HS-27A (cell line): ENCODE measurements at places on chromosomes 7 and 10.

DNA sequence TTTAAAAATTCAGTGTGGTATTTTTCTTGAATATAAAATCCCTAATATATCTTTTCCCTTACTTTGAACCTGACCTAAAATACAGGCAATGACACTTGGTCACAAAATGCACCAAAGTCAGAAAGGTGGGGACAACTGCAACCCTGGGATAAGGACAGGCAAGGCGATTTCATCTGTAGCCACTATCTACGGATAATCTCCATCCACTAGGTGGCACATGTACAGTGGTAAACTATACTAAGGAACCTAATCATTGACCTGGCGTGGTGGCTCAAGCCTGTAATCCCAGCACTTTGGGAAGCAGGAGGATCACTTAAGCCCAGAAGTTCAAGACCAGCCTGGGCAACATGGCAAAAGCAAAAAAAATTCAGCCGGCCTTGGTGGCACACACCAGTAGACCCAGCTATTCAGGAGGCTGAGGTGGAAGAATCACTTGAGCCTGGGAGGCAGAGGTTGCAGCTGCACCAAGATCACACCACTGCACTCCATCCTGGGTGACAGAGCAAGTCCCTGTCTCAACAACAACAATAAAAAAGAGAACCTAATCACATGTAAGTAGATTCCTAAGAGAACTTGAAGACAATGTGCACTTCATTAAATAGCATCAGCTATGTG lies 98.9 kb downstream of the KMT2C start:
- no peak for DNase-seq

DNA sequence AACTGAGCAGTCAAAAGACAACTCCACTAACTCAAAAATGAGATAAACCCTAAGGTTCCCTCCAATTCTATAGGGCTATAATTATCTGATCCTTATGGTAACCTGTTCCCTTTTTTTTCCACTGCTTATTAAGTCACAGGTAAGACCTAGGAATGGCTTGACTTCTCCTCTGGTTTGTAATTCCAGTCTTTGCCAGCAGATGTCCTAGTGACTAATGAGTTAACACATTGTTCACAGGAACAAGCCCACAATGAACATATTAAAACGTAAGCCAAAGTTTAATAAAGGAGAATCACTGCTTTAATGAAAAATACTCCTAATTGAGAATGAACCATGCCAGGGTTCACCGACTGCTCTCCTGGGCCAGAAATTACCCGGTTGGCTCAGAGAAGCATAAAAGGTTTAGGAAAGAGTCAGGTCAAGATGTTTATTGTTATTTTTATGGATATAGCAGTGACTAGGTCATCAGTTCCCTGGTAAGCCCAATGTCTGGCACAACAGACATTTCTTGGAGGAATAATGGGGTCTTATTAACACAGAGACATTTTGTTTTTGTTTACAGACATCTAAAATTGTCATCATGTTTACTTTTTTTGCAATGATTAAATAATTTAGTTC lies 120.1 kb downstream of the ELAPOR2 start:
- no peak for DNase-seq

- no peak for DNase-seq
Observed at GRCh38 chr7:455110-455928, 64.3 kb downstream of the PDGFA start.

GRCh38 chr7:24778543-24779282 lies 21.4 kb upstream of the GSDME start:
- DNase-seq, result no peak

GRCh38 chr7:77370606-77371005 lies 45.5 kb downstream of the GSAP start:
- DNase-seq, result no peak

GRCh38 chr7:44666566-44666965 lies 60.1 kb downstream of the OGDH start:
- DNase-seq, result no peak

DNA sequence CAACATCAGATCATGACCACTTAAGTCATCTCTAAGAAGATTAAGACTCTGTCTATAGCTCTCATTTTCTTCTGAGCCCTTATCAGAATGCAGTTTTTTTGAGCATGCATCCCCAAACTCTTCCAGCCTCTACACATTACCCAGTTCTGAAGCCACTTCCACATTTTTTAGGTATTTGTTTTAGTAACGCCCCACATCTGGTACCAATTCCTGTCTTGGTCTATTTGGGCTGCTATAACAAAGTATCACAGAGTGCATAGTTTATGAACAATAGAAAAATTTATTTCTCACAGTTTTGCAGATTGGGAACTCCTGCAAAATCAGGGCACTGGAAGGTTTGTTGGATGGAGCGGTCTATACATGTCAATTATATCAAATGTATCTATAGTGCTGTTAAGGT lies 107.7 kb upstream of the KCND2 start:
- no peak for DNase-seq

GRCh38 chr7:51242007-51242691 lies 74.5 kb downstream of the COBL start:
- DNase-seq, result no peak

DNA sequence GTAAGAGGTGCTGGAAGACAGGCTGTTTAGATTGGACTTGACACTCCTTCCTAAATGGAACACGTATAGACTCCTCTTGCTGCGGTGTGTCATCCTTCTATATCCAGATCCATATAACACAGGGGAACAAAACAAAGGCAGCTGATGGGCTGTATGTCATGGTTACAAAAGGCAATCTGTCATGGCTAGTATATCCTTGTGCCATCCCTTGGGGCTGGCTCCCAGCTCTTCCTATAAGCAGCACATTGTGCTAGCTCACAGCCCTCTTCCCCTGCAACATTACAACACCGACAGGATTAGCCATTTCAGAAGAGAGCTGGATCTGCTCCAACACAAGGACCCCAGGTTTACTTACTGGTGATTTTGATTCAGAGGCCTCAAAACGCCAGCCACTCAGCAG lies 15.3 kb downstream of the LIPK start:
- no peak for DNase-seq

DNA sequence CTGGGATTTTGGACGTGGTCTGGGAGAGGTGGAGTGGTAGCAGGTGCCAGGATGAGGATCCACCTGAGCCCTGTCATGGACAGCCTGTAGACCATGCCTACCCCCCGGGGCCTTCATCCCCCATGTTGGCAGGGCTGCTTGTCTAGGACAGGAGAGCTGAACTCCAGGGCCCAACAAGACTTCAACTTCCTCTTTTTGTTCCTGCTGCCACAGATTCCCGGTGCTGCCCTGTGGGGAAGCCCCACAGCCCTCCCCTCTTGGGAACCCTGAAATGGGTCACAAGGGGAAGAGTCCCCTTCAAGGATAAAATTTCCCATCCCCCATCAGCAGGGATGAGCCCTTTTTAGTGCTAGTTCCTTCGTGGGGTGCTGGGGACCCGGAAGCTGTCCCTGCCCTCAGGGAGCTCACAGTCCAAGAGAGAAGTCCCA lies 1.3 kb upstream of the CUEDC2 start:
- no peak for DNase-seq

DNA sequence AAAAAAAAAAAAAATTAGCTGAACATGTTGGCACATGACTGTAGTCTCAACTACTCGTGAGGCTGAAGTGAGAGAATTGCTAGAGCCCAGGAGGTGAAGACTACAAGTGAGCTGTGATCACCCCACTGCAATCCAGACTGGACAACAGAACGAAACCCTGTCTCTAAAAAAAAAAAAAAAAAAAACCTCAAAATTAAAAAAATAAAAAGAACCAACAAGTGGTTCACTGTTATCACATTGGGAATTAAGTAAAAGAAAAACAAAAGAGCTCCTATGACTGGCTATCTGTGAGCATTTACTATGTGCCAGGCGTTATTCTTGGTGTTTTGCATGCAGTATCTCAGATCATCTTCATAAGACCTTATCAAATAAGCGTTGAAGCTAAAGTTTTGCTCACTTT lies 66.0 kb downstream of the ANLN start:
- no peak for DNase-seq

DNA sequence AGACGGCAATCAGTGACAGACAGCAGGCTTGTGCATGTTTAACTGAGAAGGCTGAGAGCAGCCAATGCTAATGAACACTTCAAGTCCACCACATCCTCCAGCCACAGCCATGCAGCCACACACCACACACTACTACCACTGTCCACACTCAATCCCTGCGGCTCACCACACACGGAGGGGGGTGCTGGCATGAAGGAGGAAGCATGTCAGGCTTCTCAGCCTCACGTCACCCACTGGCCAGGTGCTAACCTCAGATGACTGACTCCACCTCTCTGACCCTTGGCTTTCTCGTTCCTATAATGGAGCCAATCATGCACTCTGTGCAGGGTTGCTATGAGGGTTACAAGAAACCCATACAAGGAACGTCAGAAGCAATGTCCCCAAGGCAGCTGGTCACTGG lies 165.4 kb upstream of the RNF32 start:
- DNase-seq, result no peak

DNA sequence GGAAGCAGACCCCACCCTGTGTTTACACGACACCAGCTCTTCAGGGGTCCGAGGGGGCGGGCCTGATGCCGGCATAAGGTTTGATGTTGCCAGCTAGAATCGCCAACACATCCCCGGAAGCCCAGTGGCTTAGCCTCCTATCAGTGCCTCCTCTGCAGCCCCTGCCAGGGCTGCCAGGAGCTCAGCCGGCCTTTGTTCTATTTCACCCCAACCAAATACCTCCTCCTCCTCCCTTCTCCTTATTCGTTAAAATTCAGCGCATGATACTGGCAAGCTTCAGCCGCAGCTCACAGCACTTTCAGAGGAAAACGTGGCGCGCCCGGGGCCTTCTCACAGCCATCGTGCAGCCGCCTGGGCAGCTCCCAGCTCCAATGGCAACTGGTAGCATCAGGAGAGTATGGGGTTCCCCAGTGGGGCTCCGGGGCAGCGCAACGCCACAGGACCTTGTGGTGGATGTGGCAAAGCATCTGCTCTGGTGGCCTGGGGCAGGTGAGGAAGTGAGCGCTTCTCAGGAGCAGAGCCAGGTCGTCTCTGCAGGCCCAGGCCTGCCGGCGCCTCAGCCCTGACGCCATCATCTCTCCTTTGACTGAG lies 176.4 kb upstream of the RHEB start:
- no peak for DNase-seq

GRCh38 chr10:11237571-11237970 lies 219.9 kb downstream of the CELF2 start:
- no peak for DNase-seq

- DNase-seq, result no peak
Observed at GRCh38 chr7:14630048-14630447, 272.5 kb downstream of the DGKB start.

GRCh38 chr10:91462423-91462822 lies 52.3 kb downstream of the HECTD2 start:
- DNase-seq, result peak; percentile 19

GRCh38 chr10:129879655-129880054 lies 84.4 kb downstream of the EBF3 start:
- no peak for DNase-seq

GRCh38 chr7:127792528-127793342 lies 140.7 kb downstream of the SND1 start:
- no peak for DNase-seq

GRCh38 chr7:52586704-52587103 lies 448.7 kb upstream of the POM121L12 start:
- DNase-seq, result no peak

- DNase-seq, result no peak
Observed at GRCh38 chr7:13603661-13604060, 385.8 kb downstream of the ETV1 start.

DNA sequence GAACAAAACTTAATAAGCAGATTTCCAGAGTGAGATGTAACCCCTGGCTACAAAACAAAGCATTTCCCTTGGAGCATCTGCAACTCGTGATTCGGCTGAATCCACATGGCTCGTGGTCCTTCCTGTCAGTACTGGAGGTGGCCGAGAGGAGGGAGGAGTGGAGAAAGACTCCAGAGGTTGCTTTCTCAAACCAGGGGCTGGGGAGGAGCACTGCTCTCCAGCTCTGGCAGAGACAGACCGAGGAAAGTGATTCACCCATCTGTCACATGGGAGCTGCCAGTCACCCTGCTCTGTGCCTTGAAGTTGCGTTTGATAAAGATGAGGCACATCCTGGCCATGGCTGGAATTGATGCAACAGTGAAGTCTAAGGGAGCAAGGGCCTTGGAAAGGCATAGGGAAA lies 72.7 kb downstream of the COL13A1 start:
- no peak for DNase-seq

DNA sequence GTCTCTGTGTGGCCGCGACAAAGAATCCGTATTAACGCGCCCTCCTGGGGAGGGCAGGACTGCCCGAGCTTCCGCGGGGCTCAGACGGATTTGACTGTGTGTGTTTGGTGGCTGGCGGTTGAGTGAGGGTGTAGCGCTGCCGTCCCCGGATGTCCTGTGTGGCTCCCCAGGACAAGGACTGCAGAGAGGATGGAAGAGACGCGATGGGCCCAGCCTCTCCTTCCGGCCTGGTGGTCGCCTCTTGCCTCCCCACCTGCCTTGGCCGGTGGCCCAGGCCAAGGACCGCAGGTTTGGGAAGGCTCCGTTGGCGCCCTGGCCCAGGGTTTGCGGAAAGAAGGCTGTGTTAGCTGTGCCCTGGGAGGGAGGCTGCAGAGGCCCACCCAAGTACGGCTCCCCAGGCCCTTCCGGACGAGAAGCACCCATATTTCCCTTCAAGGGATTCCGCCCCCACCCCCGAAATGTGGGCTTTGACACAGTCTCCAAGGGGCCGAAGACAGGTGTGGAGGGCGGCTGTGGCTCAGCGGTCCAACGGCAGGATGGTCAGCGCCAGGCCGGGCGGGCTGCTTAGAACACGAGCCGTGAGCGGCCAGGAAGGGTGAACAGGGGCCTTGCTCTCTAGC lies 2.3 kb downstream of the UNCX start:
- DNase-seq, result no peak

- no peak for DNase-seq
Observed at GRCh38 chr7:19305698-19306097, 160.5 kb upstream of the FERD3L start.

GRCh38 chr10:22646388-22646853 lies 68.0 kb downstream of the PIP4K2A start:
- DNase-seq, result no peak

GRCh38 chr7:149821191-149822148 lies 16.7 kb upstream of the ZNF862 start:
- DNase-seq, result no peak

DNA sequence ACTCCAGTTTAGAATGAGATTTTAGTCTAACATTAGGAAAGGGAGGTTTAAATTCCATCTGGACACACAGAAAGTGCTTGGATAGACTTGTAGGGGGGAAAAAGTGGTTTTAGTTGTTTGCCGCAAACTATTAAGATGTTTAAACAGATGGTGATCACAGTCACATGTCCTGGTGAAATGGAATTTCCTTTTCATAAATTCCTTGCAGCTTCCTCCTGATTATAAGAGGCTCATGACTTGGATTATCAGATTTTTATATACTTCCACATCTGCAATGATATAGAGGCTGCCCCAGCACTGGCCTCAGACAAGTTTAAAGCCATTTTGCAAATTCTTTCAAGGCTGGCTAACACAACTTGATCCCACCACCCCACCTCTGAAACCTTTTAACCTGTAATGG lies 106.4 kb upstream of the ARMC3 start:
- no peak for DNase-seq

- no peak for DNase-seq
Observed at GRCh38 chr10:71968553-71969474, 4.6 kb downstream of the CHST3 start.

- DNase-seq, result no peak
Observed at GRCh38 chr7:44228571-44229350, 28.0 kb downstream of the YKT6 start.
